ENCODE measurements at places on chromosomes 1 and 21.

- no peak for DNase-seq
These were observed 4.0 kb upstream of the TNFRSF14 start for GRCh38 chr1:2552189-2552588.

- DNase-seq = no peak
These were observed 69.8 kb upstream of the DNAH14 start for GRCh38 chr1:224859651-224860050.

- DNase-seq = no peak
These were observed 143.1 kb downstream of the PHTF1 start for GRCh38 chr1:113616156-113616555.

DNA sequence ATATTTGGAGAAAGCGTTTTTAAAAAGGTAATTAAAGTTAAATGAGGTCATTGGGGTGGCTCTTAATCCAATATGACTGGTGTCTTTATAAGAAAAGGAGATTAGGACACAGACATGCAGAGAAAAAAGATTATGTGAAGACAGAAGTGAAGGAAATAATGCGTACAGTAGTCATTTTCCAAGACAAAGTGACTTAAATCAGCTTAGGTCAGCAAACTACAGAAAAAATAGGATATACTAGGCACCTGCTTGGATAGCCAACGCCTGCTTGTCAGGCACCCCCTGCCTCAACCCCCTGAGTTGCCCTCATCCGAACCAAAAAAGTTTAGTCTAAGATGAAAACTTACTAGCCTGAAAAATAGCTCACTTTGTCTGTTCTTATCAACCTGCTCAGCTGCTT, 58.2 kb upstream of the SPAG17 start:
- no peak for DNase-seq

DNA sequence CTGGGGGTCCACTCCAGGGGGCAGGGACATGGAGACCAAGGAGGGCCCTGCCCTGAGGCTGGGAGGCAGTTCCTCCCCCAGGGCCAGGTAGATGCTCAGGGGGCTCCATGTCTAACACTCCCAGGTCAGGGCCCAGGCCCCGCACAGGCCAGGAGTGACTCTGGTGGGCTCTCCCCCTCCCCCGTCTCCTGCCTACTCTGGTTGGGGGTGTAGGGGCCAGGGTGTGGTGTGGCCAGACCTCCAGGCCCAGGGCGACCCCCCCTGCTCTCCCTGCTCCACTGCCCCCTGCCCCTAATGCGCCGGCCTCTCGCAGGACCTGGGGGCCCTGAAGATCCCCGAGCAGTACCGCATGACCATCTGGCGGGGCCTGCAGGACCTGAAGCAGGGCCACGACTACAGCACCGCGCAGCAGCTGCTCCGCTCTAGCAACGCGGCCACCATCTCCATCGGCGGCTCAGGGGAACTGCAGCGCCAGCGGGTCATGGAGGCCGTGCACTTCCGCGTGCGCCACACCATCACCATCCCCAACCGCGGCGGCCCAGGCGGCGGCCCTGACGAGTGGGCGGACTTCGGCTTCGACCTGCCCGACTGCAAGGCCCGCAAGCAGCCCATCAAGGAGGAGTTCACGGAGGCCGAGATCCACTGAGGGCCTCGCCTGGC, 19.7 kb upstream of the CCDC27 start:
- DNase-seq = no peak

- DNase-seq = no peak
These were observed 126.1 kb downstream of the CDC42BPA start for GRCh38 chr1:227192163-227192562.

DNA sequence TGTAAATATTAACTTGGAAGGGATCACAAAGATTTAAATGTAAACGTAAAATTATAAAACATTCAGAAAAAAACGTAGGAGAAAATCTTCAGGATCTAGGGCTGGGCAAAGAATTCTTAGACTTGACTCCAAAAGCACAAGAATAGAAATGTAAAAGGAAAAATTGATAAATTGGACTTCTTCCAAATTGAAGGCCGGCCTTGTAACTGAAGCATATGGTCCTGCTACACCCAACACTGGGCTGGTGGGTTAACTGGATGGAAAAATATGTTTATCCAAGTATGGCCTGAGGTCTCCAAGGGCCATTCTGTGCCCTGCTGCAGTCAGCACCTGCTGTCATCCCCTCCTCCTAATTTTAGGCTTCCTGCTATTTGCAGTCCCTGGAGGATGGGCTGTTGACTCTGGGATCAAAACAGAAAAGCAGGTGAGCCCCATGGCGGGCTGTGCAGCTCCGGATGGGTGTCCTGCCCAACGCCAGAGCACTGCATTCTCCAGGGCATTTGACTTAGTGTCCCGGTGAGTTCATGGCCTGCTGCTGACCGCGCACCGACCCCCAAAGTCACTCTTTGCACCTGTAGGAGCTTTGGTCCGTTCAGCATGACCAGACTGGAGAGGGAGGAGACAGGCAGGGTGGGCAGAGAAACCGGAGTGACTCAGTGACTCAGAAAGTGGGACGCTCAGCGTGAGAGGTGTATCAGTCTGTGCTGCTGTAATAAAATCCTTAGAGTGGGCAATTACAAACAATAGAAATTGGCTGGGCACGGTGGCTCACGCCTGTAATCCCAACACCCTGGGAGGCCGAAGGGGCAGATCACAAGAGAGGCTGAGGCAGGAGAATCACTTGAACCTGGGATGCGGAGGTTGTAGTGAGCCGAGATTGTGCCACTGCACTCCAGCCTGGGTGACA, 6.1 kb upstream of the AIRE start:
- DNase-seq = no peak

DNA sequence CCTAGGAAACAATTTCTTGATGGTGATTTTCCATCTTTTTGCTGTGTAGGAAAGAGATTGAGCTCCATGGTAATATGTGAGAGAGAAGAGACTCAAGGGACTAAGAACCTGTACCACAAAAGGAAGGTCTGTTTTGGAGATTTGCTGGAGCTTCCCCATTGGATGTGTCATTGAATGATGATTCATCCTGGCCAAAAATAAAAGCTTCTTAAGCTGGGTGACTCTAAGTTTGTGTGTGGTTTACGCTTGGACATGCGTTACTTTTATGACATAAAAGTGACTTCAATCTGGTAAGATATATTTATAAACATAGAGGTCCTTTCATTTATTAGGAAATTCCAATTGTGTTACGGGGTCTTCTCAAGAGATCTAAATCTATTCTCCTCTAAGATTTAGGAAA, 17.4 kb upstream of the IL19 start:
- no peak for DNase-seq

DNA sequence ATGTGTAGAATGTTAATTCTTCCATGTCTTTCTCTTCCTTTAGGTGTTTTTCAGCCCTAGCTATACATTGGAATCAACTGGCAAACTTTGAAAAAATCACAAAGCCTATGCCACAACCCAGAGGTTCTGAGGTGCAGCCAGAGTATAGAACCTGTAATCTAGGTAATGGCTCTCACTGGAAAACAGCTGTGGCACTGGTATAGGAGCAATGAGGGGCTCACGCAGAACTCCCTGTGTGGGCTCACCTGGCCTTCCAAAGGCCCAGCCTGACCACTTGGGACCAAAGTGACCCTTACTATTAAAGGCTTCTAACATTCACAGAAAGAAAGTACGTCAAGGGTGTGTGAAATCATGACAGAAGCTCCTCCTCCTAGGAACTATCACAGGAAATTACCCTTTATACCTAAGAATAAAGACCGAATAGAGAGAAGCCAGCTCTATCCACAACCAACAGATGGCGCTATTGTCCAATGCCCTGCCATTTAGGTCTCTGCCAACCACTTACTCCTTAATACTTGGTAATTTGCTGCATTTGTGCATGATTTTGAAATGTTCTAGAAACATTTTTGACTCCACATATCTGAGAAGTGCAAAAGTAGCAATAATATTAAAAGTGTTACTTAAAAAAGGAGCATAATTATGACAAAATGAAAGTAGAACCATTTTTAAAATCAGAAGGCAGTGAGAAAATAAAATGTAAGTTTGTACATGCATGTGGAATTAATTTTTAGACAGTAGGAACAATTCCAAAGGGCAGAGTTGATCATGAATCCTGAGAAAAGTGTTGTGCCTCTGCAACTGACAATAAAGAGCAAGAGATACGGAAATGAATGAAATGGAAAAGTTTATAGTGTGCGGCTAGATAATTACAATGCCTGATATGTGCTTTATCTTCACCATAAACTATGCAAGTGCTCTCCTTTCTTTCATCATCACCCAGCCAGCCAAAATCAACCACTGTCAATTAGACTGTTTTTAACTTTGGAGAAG, 93.1 kb upstream of the HAO2 start:
- no peak for DNase-seq

- DNase-seq = no peak
These were observed 40.5 kb downstream of the ESRRG start for GRCh38 chr1:216682752-216683151.

DNA sequence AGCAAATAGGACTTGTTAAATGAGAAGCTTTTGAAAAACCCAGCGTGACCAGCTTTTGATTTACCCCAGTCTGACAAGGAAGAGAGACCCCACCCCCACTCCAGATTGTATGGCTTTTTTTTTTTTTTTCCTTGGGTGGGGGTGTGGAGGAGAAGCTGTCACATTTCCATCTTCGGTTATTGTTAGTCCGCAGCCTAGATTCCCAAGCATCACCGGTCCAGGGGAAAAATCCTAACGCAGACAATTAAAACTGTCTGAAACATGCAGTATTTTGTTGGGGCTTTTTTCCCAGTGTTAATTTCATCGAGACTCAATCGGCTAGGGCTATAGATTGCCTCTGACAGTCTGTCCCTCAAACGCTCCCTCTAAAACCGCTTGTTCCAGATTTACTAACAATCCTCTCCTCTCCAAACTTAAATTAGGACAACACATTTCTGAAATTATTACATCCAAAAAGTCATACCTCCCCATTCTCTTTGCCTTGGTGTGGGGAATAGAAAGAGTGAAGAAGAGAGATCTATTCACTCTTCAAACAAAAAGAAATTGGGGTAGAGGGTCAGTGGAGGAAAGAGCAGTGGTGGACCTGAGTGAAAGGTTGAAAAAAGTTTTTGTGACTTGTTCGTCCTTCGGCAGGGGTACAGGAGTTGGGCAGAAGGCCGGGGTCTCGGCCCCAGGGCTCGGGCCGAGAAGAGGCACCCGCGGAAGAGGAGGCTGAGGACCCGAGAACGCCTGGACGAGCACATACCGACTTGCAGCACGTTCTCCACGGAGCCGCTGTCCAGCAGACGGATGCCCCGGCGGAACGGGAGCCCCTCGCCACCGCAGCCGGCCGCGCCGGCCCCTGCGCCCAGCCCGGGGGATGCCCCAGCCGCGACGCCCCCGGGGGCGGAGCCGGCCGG, 1.1 kb downstream of the ZSWIM5 start:
- no peak for DNase-seq

DNA sequence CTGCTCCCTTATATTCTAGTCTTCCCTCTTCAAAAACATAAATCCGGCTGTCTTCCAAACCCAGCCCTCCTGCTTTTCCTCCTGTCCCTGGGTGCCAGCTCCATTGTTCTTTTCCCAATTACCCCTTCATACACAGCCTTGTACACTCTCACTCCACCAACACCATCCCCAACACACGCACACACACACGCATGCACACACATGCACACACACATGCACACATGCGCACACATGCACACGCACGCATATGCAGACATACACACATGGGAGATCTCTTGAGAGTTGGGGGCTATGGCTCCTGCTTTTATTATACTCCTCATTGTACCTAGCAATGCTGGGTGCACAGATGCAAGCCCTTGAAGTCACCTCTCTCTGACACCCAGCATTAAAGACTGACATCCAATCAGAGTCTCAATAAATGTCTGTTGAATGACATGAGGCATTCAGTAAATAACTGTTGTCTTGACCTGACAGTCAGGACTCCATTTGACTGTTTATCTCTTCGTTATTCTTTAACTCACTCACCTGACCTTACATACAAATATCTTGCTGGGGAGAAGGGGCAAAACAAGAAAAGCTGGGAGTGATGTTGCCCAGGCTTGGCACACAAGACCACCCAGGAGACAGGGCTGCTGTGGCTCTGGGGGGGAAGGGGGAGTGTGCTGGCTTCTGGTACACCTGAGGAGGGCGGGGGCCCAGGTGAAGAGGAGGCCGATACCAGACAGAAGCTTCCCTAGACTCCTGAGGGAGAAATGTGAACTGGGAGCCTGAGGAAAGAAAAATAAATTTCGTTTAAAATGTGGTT, 16.0 kb downstream of the ABCA4 start:
- no peak for DNase-seq

DNA sequence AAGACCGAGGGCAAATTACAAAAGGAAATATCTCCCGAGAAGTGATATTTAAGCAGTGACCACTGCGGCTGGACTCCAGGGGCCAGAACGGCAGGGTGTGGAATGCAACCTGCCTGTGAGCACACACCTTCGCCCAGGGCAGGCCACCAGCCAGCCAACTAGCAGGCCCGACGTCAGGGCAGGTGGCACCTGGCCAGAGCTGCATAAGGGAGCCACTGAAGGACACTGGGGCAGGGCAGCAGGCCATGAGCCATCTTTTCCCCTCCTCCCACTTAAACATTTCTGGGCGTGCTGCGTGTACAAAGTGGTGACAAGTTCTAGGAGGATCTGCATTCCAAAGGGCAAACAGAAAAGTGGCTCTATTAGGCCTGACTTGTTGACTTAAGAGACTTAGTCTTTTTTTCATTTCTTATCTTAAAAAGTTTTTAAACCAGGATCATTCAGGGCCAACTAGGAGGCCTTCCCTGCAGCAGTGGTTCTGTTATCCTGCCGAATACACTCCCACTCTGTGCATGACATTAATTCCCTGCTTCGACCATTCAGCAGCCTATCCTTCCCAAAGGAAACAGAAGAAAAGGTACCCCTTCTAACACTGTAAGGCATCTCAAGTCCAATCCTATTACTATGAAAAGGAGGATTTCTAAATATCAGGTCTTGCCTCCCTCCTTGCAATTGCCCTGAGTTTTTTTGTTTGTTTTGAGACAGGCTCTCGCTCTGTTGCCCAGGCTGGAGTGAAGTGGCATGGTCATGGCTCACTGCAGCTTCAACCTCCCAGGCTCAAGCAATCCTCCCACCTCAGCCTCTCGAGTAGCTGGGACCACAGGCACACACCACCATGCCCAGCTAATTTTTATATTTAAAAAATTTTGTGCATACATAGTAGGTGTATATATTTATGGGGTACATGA, 96.3 kb downstream of the BCAR3 start:
- no peak for DNase-seq

- DNase-seq = no peak
These were observed 219.5 kb downstream of the ZP4 start for GRCh38 chr1:237671262-237671661.

GRCh38 chr1:5970610-5971273, 21.5 kb downstream of the NPHP4 start:
- DNase-seq = no peak

DNA sequence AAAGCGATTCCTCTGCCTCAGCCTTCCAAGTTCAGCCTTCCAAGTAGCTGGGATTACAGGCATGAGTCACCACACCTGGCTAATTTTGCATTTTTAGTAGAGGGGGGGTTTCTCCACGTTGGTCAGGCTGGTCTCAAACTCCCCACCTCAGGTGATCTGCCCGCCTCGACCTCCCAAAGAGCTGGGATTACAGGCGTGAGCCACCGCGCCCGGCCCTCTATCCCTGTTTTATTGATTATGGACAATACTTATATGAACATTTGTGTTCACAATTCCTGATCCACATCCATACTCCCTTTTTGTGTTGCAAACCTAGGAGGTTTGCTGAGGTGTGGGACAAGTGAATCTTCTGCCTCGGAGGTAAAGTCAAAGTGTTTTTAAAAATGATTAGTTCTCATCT, 245.3 kb downstream of the GREM2 start:
- no peak for DNase-seq

GRCh38 chr1:112141923-112142322, 152.5 kb upstream of the KCND3 start:
- no peak for DNase-seq
